Astrocyte of the spinal cord (primary cell): ENCODE measurements at places on chromosomes 2 and 18.

GRCh38 chr18:67549946-67550345 lies 33.4 kb upstream of the DSEL start:
- DNase-seq: no peak

- DNase-seq: peak; percentile 80
These were observed 284.9 kb downstream of the OSR1 start for GRCh38 chr2:19073522-19073921.

DNA sequence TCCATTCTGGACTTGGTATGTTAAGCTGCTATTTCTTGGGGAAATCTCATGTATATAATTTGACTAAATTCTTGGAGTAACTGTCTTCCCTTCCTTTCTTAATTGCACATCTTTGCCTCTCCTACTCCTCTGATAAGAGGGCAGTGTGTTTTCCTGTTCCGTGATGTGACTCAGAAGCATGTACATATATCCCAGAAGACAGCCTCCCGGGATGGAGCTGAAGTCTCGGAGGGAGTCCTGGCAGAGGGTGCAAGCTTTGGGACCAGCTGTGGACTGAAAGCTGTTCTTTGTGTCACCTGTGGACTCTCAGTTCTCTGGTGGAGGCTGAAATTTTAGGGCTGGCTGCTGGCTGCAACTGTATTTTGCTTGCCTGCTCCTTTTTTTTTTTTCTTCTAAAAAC lies 54.7 kb upstream of the MGAT5 start:
- DNase-seq: no peak

DNA sequence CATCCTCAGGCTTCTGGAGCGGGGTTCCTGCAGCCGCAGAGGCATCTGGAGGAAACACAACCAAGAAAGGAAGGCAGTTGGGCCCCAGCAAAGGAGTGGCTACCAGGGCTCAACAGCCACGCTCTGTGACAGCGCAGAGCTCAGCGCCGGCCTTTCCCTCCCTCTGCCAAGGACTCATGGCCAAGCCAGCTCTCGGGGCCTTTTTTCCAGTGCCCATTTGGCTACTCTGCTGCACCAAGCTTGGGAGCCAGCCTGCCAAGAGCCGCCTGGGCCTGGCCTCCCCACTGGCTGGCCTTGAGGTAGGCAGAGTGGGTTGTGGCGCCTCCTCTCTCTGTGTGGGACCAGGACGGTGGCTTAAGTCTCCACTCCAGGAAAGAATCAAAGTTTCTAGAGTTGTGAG lies 7.2 kb upstream of the CCDC74A start:
- no peak for DNase-seq

- no peak for DNase-seq
These were observed 9.0 kb downstream of the REL start for GRCh38 chr2:60890393-60890707.

DNA sequence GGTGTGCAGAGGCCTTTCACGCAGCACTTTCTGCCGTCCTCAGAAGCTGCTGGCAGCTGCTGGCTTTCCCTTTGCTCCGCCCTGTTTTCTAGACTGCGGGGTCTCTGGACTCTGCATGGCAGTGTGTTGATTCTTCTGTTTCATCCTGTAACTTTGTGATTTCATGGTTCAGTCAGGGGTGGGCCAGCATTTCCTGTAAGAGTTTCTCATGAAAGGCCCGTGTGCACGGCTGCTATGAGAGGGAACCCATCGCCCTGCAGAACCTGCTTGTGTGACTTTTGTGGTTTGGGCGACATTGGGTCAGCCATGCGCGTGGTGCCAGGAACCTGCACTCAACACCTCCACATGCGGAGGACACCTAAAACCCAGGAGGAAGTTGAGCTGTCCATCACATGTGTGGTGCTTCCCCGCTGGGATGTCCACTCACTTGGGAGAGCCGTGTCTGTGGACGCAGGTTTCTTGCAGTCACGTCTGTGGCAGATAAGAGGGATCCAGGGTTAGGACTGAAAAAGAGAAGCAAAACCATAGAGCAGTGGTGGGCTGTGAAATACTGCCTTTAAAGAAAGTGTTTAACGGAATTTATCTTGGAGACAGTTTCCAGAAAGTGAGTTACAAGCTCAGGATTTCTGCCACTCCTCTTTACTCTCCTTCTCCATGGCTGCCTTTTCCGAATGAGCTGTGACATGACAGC lies 167.3 kb upstream of the ALKAL2 start:
- DNase-seq: no peak

DNA sequence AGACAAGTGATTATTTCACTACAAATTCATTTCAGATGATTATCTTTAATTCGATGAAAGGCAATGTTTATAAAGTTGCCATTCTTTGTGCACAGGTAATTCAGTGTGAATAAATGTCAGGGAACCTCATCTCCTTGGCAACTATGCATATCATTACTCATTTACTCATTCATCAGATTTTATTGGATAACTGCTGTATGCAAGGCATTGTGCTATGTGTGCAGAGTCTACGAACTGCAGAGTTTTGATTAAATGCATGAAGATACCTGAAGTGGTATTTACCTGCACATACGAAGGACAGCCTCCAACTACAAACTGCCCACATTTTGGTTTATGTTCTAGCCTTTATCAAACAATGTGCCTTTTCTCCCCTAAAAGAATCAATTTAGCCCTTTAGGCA lies 3.5 kb downstream of the RND3 start:
- DNase-seq: no peak

DNA sequence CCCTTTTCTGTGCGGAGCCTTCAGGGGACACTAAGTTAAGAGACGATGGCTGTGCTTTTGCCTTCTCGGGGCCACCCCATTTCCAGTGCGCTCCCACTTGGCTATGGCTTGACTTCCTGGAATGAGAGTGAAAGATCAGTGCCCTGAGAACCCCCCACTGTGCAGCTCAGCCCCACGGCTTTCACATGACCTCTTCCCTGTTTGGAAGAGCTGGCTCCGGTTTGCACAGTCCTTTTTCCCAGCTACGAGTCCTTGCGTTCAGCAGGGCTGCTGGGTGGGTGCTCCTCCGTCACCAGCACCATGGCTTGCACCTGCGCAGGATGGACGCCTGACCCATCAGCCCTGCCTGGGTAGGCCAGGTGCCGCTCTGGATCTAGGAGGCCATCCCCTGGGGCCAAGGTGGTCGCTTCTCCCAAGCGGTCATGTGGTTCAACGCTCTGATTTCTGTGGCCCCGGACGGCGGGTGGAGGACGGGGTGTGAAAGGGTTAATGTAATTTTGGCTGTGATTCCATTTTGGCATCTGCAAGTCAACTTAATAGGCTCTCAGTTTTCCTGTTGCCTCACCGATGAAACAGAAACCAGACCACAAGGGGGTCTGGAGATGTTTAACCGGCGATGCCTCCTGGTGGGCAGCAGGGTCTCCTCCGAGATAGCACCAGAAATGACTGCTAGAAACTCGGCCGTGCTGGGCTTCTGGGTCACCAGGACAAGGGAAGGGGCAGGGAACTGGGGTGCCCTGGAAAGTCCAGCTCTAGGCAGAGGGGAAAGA lies 113.1 kb upstream of the HAAO start:
- peak; percentile 67 for DNase-seq

- DNase-seq: no peak
These were observed 464 bp upstream of the FTCDNL1 start for GRCh38 chr2:199851501-199851810.

DNA sequence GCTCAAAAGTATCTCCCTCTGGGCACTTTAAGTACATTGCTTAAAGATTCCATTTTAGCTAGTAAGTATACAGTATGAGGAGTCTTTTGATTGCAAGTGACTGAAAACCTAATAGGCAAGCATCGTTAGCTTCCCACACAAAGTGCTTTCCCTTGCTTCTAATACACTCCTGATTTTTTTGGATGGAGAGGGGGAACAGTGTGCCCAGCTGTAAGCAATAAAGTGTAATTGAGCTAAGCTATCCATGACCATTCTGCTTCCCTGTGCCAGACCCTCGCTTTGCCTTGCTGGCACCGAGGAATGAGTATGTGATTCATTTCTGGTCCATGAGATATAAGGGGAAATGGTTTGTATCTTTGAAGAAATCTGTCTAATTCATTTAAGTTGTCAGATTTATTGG lies 3.8 kb upstream of the ZNF24 start:
- no peak for DNase-seq

- DNase-seq: no peak
These were observed 4.6 kb downstream of the HOXD1 start for GRCh38 chr2:176193048-176193447.

DNA sequence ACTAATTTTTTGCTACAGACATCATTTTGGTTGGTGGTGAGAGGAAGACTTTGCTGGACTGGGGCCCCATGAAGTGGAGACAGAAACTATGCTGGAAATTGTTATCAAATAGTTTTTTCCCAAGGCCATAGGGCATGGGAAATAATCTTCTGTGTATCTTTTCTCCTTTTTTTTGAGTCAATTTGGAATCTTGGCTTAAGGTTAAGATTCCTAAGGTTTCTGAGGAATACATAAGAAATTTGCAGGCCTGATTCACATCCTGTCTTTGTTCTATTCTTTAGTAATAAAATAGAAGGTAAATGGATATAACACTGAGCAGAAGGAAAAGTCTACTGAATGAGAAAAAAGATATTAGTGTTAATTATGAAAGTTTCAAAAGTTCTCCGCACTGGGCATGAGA lies 16.6 kb downstream of the SMC6 start:
- peak; percentile 33 for DNase-seq

- no peak for DNase-seq
These were observed 68.7 kb downstream of the CABLES1 start for GRCh38 chr18:23203891-23204432.

DNA sequence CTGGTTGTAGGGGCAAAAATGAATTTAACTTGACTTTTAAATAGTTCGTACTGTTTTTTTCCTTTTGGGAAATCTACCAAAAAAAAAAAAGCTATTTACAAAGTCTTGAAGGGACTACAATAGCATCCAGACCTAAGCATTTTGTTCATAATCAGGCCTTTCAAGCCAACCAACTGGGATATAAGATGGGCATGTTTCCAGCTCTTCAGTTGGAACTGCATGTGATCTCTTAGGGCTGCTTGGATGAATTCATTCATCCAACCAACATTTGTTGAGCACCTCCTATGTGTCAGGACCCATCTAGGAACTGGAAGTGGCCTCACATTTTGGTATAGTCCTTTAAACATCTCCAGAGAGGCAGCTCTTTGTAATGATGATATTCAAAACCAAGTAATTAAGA lies 98.6 kb downstream of the AAK1 start:
- DNase-seq: no peak

GRCh38 chr2:196274387-196274809 lies 103.0 kb upstream of the STK17B start:
- peak; percentile 63 for DNase-seq

DNA sequence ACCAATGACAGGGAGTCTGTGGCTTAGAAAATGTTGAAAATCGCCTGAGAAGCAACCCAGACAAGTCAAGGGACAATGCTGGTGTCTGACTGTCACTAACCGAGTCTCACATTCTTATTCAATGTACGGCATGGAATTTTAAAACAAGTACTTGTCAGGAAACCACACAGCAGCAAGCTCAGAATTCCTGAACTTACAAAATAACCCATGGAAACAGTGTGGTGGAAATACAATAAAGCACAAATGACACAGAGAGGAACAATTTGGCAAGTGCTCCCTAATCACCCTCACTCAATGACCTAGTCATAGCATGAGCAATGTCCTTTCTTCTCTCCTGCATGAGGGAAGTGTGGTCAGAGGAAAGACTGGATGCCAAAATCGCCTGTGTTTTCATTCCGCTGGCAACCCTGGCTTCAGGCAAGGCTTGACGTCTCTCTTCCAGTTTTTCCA lies 154.0 kb downstream of the SATB2 start:
- DNase-seq: peak; percentile 98

DNA sequence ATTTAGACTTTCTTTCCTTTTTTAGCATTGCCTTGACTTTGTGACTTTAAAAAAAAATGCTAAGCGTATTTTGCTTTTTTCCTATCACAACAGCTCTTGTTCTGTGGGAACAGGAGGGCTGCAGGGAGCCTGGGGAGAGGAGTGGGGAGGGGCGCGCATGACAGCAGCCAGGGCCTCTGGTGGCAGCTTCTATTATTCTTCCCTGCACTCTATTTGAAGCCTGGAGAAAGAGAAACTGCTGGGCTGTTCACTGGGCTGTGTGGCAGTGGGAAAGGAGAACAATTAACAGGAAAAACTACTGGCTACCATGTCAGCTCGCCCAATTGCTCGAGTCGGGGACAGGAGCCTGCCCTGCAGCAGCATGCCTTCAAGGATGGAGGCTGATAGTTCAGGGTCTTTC lies 119.0 kb upstream of the ZBTB14 start:
- DNase-seq: no peak

DNA sequence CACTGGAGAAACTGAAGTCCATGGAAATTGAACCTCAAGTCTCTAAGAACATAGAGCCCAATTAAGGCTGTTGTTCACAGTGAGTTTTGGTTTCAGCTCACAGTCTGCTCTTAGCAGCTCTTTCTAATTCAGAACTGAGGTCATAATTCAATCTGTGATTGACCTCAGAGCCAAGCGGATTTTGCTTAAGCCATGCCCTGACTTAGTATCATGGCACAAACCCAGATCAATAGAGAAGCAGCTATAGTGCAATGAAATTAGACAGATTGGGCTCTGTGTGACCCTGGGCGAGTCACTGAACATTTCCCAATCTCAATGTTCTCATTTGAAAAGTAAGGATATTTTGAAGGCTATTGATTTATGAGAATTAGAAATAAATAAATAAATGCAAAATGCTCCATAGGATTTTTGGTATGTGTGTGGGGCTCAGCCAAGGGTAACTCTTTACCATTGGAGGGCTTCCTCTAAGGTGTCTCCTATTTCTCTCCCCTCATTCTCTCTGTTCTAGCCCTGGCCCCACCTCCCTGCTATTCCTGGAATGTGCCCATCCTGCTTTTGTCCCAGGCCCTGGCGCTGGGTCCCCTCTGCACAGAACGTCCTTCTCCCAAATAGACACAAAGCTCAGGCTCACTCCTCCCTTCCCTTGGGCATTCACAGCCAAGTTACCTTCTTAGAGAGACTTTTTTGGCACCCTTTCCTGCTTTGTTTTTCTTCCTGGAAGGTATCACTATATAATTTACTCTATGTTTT lies 239.6 kb downstream of the LPIN1 start:
- DNase-seq: no peak

DNA sequence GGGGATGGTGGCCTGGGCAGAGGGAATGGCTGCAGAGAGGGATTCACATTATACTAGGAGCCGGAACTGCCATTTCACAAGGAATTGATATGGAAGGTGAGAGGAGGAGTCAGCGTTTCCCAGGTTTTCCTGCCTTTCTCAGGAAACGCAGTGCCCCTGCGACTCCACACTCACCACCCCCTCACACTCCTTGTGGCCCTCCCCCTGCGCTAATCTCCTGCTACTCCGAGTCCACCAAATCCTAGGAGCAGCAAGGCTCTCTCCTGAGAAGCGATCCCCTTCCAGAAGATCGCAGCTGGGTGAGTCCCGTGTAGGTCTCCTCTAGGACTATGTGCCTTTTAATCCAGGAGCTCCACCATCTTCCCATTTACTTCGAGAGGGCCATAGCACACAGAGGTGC lies 140.6 kb downstream of the VAPA start:
- DNase-seq: no peak

- DNase-seq: peak; percentile 12
These were observed 21.9 kb downstream of the HJURP start for GRCh38 chr2:233832414-233832813.

DNA sequence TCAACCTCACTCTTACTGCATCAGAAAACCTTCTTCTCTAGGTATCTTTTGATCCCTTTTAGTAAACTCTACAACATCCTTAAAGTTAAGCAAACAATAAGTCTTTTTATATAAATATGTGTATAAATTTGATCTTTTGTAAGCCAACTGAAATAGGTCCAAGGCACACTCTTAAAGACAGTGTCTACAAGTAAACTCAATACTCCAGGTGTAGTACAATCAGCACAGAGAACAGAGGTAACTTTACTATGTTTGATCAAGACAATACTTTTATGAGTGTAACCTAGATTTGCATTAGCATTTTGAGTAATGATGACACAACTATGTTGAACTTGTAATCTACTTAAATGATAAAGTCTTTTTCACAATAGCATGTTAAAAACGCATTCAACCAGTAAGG lies 593.1 kb upstream of the CHAC2 start:
- no peak for DNase-seq
